ENCODE measurements at places on chromosomes 3 and 15.

DNA sequence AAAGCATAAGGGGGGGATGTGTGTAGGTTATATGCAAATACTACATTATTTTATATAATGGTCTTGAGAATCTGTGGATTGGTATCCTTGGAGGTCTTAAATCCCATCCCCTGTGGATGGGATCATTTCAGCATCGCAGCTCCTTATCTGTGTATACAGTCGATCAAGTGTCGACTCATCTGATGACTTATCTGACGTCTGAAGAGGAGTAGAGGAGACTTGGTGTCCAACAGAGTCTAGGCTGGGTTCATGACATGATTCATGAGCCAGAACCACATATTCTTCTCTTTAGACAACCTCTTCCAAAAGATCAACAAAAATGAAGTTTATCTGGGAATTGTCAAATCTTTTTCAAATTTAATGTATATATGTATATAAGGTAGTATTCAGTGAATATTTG, 220.7 kb downstream of the NR2F2 start:
- no peak for DNase-seq

DNA sequence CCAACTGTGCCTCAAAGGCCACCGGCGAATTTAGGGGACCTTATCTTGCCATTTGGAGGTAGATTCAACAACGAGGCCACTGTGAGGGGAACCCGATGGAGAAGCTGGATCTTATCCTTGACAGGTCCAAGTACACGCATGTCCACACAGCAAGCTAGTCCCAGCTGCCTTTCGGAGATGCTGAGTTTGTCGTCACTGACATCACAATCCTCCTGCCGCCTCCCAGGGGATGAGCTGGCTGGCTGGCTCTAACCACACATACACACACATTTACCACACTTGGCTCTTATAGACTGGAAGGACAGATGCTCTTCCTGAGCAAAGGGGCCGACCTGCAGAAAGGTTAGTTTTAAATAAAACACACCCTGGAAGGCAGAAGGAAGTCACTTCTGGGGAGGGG, 176.3 kb downstream of the STT3B start:
- DNase-seq, result no peak

DNA sequence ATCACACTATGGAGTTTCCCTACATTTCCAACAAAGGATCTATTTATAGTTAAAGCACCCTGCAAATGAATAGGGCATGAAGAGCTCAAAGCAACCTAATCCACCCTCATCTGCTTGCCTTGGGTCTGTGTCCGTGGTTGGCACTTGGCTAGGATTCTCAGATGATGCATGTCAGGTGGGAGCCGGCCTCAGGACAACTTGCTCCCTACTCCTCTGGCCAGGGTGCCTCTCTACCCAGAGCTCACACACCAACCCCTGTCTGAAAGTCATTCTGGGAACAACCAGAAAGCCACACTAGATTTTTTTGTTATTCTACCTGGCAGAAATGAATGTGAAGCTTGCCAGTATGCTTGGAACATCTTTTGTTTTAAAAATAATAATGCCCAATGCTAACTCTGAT, 13.2 kb downstream of the ARHGEF3 start:
- DNase-seq, result no peak

DNA sequence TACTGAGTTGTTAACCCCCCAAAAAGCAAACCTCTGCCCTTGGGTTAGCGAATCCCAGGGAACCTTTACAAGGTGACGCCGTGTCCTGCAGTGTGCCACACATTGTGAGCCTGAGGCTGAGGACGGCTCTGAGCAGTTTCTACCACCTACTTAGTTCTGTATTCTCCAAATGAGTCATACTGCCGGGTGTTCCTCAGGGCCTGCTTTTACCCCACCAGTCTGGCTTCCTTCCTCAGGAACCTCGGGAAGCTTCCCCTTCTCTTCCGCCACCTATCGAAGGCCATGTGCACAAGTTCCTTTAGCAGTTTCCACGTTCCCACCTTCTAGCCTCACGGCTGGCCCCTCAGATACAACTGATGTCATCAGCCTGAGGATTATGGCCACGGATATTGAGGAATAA, 384.0 kb upstream of the TPM1 start:
- DNase-seq, result no peak

DNA sequence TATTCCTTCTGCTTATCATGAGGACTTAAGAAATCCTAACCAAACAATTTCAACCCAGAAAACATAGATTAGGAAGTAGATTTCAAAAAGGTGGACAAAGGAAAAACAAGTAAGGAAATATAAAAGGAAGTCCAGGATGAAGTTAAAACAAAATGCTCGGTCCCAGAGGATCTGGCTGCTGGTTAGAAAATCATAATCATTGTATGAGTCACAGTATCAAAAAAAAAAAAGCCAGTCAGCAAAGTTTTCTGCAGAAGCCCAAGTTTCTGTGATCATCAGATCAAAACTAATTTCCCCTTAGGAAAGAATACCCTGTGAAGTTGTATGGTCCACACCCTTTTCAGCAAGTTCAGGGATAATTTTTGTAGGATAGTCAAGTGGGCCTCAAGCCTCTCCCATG, 43.0 kb upstream of the LRTM1 start:
- DNase-seq, result no peak

GRCh38 chr3:32410367-32411246, 19.0 kb downstream of the CMTM7 start:
- no peak for DNase-seq

GRCh38 chr3:120764206-120764605, 21.7 kb downstream of the GTF2E1 start:
- no peak for DNase-seq

DNA sequence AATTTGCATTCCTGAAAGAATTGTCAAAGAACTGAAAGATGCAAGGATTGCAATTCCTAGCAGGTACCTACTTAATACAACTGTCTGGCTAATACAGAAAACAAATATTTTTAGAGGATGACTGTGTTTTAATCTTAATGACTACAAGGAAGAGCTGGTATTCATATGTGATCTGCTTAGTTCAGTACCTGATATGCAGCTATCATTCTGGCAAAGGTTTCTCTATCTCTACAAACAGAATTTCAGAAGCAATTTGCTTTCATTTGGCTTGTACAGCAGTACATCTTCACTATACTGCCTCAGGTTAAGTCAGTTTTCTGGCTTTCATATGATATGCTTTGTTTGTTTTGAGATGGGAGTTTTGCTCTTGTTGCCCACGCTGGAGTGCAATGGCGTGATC, 51.3 kb downstream of the TBL1XR1 start:
- DNase-seq, result no peak

DNA sequence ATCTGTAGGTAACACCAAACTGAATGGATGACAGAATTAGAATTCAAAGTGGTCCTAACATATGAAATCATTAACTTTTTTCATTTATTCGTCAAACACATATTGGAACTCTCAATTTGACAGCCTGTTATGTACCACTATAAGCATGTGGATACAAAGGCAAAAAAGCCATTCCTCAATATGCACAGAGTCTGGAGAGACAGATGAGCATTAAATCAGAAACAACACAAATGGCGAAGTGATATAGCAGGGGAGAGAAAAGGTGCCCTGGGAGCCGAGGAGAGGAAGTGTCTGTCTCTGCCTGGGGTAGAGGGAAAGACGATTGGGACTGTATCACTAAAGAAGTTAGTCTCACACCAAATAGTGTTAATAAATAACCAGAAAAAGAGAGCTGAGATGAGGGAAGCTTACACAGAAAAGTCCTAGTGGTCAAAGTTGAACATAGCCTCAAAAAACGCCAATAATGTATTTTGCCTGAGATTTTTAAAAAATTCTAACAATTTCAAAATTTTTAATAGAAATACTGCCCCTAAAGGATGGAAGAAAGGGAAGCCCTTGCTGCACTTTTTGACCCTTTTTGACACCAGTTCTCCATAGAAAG, 417.5 kb downstream of the TUSC7 start:
- no peak for DNase-seq

DNA sequence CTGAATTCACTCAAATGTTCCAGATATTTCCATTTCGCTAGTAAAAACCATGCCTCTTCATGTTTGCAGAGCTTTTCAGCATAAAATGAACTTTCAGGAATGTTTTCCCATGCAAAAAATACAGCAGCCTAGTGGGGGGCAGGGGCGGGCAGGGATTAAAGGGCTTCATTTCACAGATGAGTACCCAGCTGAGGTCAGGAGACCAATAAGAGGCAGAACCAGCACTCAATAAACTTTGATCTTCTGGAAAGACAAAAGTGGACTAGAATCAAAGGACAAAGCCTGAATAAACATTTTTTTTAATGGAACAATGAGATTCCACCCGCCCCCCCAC, 8.0 kb downstream of the KLHL25 start:
- DNase-seq, result no peak

DNA sequence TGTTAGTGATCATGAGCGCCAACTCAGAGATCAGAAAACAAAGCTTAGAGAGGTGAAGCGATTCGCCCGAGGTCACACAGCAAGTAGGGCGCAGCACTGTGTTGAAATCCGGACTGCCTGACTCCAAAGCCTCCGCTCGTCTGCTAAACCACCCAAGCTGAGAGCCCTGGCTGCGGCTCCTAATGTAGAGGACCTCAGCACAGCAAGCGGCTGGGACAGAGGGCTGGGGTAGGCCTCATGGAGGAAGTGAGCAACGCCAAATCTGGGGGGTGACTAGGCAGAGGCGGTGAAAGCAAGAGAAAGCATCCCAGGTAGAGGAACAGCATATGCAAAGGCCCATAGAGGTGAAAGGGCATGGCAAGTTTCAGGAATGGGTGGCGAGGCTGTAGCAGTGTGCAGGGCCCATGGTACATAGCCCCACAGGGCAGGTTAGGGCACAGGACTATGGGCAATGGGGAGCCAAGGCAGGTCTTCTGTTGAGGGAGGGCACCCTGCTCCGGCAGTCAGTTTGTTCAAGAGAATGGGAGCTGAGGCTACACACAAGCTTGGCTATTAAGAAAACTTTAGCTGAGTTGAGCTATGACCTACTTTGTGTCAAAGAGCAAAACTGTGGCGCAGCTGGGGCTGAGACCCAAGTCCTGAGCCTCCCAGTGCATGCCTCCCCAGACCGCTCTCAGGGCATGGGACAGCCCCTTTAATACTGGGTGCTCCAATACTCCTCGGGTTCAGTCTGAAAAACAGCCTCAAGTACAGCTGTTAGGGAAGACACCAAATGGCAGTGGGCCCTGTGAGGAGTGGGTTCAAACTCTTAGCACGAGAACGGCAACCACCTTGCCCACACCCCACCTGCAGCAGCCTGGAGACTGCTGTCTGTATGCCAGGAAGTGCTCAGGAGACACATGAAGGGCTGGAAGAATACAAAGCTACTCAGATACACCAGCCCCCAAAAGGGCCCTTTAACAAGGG, 988 bp upstream of the CFAP92 start:
- DNase-seq, result no peak

DNA sequence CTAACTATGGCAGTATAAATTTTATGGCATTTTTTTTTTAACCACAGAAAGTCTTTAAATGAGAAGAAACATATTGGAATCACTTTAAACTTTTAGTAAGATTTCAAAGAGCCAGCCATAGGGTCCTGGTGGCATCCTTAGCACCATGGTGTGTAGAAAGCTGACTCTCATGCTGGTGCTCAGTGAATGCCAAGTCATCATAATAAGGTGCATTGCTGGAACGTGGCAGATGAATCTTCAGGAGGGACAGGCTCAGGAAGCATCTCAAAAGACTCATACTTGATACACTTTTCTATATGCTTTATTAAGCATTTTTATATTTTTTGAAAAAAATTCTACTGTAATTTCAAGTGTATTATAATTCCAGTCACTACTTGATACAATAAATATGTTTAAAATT, 274.2 kb downstream of the ZIC4 start:
- DNase-seq, result no peak

DNA sequence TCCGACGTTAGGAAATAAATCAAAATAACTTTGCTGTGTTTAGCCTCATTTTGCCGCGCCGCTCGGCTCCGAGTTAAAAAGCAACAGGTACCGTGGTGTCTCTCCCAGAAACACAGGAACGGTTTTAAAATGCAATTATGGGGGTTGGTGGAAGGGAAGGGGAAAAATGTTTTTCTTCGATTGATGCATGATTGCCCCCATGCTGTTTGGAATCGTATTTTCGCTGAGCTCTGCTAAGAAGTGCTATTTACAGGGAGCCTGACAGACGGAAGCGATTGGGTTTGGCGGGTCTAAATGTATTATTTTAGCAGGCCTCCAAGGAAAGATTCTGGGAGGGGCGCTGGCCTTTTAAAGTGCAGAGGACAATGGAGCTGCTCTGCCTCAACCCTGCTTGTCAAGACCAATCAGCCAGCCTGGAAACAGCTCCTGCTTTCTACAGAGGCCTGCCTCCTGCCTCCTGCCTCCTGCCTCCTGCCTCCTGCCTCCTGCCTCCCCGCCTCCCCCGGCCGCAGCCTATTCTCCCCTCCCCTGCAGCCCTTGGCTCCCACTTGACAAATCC, 156.7 kb upstream of the TLE3 start:
- DNase-seq, result no peak

GRCh38 chr15:58298879-58299850, 132.6 kb upstream of the LIPC start:
- no peak for DNase-seq

GRCh38 chr3:57709031-57709430, 16.2 kb upstream of the DENND6A start:
- DNase-seq, result no peak

DNA sequence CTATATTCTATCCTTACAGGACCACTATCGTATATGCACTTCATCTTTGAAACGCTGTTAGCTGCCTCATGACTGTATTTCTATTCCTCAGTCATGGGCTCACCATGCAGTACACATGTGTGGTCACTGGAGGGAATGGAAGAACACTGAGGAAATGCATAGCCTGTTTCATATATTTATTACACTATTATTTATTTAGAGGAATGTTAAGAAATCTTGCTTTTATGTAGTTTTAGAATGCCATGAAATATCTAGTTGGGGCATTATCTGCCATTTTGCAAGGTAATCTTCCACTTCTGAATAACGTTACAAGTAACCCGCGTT, 155.7 kb downstream of the IGF1R start:
- DNase-seq, result no peak

DNA sequence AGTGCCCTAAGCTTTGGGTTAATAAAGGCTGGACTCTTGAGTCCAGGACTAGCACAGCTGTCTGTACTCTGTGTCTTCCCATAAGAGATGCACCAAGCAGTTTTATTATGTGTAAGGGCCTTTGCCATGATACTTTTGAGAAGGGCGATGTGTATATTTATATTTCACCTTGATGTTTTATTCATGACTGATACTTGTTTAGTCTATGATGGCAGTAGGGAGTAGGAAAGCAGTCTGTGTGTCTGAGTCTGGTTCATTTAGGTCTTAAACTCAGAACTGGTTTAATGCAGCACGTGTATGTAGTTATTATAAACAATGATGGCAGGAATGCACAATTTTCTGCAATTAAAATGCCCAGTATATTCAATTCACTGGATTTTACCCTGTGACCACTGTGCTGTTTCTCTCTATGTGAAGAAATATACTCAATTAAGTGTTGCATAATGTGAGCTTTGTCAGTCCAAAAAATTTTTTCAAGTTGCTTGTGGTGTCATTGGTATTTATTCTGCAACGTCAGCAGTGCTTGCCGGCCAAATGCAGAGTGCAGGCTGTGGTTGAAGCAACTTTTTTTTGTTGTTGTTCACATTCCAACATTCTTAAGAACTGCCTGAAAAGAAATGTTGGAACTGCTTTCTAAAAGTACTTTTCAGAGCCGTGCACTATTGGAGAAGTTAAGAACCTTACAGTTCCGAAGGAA, 423.7 kb upstream of the SEMA6D start:
- DNase-seq, result no peak

Data from ureter (tissue), 1 donor.